ENCODE measurements at places on chromosomes 11 and 22.
A peak's percentile ranks its signal among the peaks of the same experiment; 100 is the strongest.

GRCh38 chr22:17366830-17367229 is 2.4 kb upstream of the CECR2 start:
- no peak for ATAC-seq

DNA sequence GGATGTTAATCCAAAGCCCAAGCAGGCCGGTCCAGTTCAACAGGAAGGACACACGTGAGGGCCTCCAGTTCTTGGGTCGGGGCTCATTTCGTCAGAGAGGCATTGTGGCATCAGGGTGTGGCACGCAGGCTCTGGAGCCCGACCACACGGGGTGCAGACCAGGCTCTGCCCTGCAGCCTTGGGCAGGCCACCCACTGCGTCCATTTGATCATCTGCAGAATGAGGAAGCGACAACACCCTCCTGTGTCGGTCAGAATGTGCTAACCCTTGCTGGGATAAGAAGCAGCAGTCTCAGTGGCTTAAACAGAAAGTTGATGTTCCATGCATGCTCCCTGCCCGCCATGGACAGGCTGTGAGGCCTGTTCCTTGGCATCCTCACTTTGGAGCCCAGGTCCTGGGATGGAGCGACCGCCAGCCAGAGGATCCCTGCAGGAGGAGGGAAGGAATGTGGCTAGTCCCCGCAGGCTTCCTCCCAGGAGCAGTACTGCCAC is 10.8 kb downstream of the RIBC2 start:
- no peak for ATAC-seq

GRCh38 chr11:62544581-62545436 is 1.8 kb downstream of the AHNAK start:
- ATAC-seq: no peak

GRCh38 chr22:41862530-41863266 is 29.8 kb downstream of the SREBF2 start:
- ATAC-seq: peak; percentile 89

DNA sequence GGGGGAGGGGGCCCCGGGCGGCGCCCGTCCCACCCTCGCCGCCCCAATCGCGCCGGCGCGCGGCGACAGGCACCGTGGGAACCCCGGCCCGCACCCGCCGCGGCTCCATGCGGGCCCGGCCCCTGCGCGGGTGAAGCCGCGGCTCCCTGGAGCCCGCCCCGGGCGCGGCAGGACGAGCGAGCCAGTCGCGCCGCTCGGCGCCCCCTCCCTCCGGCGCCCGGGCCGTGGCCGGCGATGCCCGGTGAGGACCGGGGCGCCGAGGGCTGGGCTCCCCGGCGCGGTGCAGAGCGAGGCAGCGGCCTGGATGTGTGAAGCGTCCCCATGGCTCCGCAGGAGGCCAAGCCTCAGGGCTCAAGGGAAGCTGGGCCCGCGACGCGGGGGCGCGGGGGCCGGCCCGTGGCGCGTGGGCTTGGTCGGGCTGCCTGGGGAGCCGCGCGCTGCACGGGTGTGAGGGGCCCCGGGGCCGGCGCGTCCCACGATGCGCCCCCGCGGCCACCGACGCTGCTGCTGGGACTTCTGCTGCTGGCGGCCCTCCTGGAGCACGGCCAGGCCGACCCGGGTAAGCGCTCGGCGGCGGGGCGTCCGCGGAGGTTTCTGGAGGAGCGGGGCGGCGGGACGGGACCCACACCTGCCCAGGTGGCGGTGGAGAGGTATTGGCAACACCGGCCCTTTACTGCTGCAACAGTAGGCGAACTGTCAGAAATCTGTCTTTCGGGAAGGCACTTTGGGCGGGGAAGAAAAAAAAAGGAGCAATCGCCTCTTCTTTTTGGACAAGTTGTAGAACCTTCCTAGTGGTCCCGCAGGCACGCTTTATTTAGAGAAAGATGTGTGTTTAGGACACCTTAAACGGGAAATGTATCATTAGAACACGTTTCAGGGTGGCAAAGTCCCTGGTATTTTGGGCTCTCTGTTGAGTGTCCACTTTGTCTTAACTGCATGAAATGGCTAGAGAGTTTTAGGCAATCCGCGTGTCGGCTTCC is 119.4 kb downstream of the HIPK3 start:
- peak; percentile 53 for ATAC-seq

- ATAC-seq: no peak
Observed at GRCh38 chr11:32602657-32603415, 19.2 kb downstream of the EIF3M start.

GRCh38 chr11:73185680-73186293 is 32.3 kb upstream of the P2RY2 start:
- ATAC-seq: no peak

- ATAC-seq: no peak
Observed at GRCh38 chr11:73553266-73553665, 44.6 kb downstream of the FAM168A start.

GRCh38 chr11:76292583-76293188 is 86.4 kb upstream of the WNT11 start:
- peak; percentile 44 for ATAC-seq

DNA sequence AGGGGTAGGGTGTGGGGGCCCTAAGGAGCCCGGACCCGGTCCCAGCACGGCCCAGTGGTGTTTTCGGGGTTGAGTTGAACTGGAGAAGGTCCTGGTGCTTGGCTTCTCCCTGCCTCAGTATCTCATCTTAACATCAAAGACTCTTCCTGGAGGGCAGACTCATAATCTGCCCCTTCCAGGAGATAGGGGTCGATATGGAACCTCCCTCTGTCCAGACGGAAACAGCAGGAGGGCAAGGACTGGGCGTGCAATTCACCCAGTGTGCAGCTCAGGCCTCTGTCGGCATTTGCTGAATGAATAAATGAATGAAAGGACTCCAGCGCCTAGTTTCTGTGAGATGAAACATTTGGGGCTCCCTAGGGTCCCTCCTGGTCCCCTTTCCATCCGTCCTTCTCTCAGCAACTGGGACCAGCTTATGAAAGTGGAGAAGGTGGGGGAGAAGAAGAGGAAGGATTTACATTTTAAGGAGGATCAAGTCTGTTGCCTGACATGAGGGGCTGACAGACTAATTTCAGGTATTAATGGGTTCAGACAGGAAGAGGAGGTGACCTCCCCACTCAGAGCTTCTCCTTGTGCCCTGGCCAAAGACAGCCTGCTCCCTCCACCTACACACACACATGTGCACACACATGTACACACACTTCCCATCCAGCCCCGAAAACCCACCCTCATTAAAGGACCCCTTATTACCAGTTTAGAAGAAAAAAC is 1.1 kb upstream of the SHISA8 start:
- no peak for ATAC-seq

DNA sequence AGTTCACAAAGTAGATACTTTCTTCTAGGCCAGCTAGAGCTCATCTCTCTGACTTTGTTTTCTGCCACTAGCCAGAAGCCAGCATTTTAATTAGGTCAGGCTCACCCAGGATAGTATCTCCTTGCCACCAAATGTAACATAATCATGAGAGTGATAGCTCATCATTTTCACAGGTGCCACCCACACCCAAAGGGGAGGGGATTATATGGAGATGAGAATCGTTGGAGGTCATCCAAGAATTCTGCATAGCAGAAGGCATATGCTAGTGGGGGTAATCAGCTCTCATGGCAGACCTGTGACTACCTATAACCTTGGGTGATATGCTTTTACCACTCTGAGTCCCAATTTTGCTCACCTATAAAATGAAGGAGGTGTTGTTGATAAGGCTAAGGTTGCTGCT is 523.0 kb downstream of the METTL15 start:
- no peak for ATAC-seq

DNA sequence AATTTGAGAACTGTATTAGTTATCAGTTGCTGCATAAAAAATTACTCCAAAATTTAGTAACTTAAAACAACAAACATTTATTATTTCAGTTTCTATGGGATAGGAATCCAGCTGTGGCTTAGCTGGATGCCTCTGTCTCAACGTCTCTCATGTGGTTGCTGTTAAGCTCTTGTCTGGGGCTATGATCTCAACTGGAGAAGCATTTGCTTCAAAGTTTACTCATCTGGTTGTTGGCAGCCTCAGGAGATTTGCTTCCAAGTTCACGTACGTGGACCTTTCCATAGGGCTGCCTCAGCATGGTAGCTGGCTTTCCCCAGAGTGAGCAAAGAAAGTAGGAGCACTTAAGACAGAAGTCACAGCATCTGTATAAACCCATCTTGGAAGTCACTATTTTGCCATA is 144.9 kb upstream of the SESN3 start:
- no peak for ATAC-seq

DNA sequence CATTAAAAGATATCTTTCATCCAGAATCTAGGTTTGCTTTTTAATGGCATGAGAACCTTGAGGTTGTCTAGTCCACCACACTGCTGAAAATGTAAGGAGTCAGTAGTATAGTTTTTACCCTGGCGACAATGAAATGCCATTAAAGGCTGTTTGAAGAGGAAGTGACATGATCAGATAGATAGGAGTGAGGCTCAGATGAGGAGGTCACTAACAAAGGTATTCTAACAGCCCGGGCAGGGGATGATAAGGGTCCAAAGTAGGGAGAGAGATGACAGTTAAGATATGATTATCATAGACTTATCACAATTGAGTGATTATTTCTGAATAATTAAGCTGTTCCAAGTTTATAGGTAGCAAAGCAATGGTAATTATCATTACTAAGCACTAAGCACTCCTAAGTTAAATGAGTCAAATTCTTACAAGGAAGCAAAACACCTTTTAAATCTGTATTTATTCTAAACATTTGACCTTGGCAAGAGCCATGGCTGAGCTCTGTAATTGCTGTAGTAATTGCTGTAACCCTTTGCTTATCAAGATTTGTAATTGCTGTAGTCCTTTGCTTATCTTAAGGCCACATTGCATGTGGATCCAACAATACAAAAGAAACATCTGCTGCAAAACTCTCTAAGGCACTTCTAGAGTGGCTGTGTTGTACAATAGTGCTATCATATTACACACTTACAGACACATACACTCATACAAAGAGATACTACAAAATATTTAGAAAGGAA is 92.6 kb downstream of the ENTHD1 start:
- no peak for ATAC-seq

- ATAC-seq: no peak
Observed at GRCh38 chr22:42167066-42167465, 36.5 kb upstream of the CYP2D6 start.

DNA sequence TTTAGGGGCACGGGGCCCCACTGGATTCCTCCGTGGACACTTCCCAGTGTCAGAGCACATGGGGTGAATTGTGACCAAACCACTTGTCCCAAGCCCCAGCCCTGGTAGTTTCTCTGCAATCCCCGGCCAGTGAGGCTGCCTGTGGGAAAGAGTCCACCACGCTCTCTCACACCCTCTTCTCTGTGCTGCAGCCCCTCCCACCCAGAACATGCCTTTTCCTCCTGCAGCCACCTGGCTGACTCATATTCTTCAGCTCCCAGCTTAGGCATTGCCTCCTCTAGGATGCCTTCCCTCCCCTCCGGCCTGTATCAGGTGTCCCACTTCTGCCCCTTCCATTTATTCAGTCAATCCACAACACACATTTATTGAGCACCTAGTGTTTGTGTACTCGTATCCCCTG is 5.4 kb upstream of the RPS6KB2 start:
- ATAC-seq: no peak

DNA sequence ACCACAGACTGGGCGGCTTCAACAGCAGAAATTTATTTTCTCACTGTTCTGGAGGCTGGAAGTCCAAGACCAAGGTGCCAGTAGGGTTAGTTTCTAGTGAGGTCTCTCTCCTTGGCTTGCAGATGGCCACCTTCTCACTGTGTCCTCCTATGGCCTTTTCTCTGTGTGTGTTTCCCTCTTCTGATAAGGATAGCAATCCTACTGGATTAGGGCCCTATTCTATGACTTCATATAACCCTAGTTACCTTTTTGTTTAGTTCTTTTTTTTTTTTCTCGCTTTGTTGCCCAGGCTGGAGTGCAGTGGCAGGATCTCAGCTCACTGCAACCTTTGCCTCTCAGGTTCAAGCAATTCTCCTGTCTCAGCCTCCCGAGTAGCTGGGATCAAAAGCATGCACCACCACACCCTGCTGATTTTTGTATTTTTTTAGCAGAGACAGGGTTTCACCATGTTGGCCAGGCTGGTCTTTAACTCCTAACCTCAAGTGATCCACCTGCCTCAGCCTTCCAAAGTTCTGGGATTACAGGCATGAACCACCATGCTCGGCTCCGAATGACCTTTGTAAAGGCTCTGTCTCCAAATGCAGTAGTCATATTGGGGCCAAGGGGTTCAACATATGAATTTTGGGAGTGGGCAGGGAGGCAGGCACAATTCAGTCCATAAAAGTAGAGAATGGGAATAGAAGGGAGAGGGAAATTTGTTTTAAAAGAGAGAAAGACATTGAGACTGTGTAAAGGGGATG is 25.5 kb upstream of the NNMT start:
- no peak for ATAC-seq

- no peak for ATAC-seq
Observed at GRCh38 chr11:32440916-32441315, 5.6 kb upstream of the WT1 start.

GRCh38 chr22:39344046-39344390 is 5.8 kb upstream of the SYNGR1 start:
- ATAC-seq: no peak

DNA sequence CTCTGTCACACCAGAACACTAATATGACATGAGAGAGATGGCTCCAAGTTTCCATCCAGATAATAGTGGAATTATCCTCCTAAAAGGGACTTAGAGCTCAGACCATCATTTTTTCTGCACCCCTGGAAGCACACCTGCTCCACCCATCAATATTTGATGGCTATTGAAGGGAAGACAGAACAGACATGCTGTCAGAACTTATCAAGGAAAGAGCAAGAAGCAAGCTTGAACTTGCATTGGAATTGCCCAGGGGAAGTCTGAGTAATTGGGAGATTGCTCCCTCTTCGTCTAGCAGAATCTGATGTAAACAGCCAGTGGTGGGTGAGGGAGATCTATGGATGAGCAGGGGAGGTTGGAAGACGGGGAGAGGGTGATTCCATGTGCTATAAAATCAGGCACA is 874.4 kb upstream of the TENM4 start:
- ATAC-seq: no peak

DNA sequence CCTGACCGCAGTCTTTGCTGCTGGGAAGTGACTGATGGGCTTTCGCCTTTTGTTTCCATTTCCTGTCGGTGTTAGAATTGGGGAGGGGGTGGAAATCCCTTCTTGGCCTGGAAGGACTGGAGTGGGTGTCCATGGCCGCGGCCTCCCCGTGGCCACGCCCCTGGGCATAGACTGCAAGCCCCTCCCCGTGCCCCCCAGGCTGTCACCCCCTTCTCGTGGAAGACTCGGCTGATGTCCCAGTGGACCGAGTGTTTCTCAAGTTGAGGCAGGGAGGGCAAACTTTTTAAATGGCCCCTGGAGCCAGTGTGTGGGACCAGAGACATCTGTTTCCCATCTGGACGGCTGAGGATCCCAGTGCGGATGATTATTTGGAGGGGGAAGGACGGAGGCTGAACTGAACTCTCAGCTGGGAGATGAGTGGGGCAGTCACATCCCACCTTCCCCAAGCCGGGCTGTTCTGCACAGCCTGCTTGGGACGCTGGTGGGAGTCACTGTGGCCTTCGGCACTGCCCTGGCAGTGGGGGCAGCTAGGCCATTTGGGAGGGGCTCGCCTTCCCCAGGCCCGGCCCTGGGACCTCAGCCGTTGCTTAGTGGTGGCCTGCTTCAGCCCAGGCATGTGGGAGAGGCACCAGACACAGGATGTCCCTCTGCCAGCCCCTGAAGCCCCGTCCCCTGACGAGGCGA is 1.6 kb downstream of the CD81 start:
- ATAC-seq: no peak

GRCh38 chr22:38012604-38013072 is 28.3 kb upstream of the SOX10 start:
- no peak for ATAC-seq

GRCh38 chr11:128182844-128183243 is 404.5 kb downstream of the ETS1 start:
- no peak for ATAC-seq
